ENCODE measurements at places on chromosomes 2 and 18.

- DNase-seq: peak; percentile 24
These were observed 63.8 kb upstream of the BZW1 start for GRCh38 chr2:200747668-200748618.

DNA sequence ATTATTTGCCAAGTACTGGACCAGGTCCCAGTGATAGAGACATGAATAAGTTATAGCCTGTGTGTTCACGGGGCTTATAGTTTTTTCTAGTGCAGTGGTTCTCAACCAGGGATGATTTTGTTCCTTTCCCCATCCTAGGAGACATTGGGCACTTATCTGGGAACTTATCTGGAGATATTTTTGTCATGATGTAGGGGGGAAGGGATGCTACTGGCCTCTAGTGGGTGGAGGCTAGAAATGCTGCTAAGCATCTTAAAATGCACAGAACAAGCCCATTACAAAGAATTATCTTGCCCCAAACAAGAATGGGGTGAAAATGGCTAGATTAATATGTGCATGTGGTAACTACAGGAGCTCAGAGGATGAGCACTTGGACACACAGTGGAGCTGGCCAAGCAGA is 75.2 kb downstream of the KLHL29 start:
- DNase-seq: no peak

DNA sequence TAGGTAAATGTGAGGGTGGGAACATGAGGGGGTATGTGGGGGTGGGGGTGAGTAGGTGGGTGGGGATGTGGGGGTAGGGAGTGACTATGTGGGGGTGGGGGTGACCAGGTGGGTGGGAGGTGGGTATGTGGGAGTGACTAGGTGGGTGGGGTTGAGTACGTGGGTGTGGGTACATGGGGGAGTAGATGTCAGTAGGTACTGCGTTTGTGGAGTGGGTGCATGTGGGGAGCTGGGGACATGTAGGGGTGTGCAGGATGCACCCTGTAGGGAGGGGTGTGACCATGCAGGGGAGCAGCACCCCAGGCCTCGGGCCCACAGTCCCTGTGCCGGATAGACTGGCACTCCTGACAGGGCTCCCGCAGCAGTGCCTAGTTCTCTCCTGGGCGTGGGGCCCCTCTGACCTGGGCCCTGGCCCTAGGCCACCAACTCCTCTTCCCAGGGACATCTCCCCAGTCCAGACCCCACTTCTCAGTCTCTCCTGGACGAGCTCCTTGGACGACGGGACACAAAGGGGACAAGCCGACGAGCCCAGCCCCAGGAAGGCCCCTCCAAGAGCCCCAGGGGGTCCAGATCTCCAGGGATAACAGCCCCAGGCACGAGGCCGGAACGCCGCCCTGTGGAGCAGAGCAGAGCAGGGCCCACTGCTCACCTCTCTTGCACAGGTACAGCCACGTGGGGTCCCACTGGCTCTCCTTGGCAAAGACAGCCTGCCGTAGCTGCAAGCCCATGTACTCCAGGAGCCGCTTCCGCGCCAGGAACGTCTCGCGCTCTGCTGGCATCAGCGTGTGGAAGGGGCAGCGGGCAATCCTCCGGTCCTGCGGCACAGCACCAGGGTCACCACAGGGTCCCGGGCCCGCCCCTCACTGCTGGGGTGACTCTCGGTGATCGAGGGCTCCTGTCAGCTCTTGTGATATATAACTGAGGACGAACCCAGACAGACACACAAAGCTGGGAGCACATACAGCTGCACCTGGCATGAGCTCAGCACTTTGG is 58.2 kb downstream of the ANKMY1 start:
- no peak for DNase-seq

DNA sequence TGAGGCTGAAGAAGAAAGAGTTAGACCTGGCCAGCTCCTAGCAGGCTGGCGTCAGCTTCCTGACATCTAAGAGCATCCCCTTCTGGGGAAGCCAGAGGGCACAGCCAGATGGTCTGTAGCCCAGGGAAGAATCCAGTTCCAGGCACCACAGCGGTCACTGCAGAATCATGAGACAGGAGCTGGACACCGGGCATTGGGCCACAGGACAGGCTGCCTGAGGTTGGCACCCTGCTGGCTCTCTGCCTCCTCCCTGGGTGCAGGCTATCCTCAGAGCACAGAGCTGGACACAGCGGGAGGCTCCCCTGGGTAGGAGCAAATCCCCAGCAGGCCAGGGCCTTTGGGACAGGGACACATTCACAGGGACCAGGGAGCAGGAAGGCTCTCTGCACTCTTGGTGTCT is 19.8 kb upstream of the ATOH8 start:
- DNase-seq: no peak

DNA sequence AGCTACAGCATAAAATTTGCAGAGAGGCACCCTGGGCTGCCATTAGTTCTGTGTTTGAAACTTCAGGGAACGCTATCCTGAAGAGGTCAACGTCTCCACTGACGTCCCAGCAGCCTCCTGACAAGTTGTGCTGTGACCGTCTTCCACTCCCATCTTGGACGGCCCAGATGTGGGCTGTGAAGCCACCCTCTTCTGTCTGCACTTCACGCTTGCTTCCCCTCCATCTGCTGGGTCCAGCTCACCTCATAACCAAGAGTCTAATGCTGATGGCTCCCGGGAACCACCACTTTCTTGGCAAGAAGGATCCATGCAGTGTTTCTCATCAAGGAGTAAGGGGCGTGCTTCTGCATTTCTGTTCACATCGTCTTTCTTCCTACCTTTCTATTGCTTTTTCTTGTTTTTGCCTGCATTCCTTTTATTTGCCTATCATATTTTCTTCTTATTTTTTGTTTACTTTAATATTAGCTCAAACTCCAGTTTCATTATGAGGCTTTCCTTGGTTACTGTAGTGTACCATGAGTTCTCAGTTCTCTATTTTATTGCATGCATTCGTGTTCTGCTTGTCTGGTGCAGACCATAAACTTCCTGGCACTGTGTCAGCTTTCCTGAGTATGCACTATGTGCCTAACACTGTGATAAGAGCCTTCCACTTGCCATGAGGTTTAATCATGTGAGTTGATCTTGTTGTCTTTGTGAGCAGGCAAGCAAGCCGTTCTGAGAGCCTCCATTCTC is 631.8 kb upstream of the RAB6C start:
- no peak for DNase-seq

- DNase-seq: no peak
These were observed 424.3 kb downstream of the DCC start for GRCh38 chr18:52764316-52764715.

DNA sequence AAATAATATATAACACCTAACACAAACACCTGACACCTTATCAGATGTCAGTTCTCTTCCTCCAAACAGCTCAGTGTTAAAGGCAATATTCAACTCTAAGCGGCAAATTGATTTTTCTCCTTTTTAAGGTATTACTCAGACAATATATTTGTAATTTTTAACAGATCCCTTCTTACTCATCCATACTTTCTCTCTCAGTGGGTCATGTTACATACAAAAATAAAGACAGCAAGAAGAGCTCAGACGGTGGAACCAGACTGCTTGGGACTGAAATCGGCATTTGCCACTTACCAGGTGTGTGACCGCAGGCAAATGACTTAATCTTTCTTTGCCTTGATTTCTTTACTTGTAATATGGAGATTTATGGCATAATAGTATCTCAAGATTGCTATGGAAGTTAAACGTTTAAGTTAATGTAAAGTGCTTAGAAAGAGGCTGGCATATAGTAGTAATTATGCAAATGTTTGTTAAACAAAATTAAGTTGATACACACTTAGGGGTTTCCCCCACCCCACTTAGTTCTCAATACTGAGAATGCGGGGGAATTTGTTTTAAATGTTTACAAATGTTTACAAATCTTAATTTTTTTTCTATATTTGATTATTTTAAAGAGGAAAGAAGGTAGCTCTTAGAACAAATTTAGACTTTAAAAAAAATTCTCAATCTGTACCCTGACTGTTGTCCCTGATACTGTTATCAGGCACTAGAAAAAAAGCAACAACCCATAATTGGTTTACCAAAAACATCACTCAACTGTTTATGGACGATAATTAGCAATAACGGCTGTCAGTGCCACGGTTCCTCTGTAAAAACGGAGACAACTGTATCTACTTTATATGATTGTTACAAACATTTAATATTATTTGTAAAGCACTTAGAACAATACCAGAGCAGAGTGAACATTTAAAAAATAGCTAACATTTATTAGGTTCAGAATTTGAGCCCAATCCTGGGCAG is 25.6 kb downstream of the MAP3K2 start:
- no peak for DNase-seq

- no peak for DNase-seq
These were observed 5.8 kb upstream of the ABCB11 start for GRCh38 chr2:169036736-169037440.

DNA sequence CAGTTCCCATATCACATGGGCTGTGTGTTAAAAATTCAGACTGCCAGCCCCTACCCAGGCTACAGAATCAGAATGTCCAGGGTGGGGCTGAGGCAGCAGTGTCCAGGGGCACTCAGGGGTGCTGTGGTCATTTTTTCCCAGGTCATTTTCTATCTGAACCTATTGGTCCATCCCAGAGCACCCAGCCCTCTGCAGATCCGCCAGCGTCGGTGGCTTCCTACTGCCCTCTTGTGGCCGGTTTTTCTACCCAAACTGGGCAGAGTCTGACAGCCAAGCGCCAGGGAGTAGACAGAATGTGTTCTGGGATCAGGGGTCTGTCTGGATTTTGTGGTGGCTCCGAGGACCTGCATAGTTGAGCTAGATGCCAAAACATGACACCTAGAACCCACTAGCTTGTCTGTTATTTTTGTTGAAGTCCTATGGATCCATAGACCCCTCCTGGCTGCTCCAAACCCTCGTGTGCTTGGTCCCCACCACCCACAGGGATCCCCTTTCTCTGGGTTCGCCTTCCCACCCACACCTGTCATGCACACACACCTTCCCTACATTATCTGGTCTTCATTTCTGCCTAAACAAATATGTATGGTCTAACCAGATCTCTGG is 34.1 kb upstream of the RMDN2 start:
- peak; percentile 73 for DNase-seq

DNA sequence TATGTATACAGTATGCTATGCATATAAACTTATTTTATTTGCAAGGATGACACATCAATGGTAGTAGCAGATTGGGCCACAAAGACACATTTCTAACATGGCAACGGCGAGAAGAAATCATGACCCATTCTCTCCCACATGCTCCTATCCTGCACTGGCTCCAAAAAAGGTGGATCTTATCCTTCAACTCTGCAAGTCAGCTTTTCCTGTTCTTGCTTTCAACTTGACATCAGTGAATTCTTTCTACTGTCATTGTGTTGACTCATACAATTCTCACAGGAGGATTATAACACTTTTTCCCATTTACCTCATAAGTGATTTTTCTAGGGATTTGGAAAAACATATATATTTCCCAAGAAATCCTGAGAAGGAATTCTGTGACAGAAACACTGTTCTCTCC is 53.1 kb downstream of the ACVR1 start:
- no peak for DNase-seq

DNA sequence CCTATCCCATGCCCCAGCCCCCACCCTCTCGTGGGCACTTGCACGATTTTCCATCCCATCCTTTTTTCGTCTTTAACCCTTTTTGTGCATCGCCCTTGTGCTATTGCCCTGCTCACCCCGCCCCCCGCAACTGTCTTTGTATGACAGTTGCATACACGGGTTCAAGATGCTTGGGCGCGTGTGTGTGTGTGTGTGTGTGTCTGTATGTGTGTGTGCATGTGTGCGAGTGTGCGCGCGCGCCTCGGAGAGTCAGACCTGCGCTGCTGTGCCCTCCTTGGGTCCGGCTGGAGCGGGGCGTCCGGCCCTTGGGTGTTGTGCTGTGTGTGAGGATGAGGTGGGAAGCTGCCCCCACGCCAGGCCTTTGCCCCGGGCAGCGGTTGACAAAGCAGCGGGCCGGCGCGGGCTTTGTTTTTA is 230.7 kb downstream of the HAUS1 start:
- peak; percentile 42 for DNase-seq

DNA sequence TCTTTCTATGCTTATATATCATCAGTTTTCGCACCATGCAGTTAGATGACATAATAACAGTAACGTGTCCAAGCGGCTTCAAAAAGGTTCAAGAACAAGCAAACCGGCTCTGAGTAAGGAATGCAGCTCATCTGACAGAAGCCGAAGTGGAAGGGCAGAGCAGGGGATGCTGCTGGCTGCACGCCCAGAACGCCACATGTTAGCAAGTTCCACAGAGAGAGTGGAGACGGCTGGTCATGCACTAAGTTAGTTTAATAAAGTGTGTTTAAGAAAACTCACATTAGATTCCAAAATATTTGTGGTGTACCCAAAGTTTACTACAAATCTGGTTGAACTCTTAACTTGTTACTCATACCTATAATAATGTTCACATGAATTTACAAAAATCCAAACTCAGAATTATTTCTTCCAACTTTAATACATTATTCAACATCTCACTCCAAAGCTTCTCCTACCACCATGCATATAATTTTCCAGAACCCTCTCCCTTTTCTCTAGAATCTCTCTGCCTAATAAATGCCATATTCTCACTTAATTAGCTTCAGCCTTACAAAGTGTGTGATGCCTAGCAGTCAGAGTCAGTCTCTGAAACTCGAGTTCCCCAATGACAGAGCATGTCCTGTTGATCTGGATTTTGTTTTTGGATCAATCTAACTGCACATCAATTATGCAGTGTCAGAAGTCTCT is 170.0 kb downstream of the DNAH7 start:
- peak; percentile 95 for DNase-seq

DNA sequence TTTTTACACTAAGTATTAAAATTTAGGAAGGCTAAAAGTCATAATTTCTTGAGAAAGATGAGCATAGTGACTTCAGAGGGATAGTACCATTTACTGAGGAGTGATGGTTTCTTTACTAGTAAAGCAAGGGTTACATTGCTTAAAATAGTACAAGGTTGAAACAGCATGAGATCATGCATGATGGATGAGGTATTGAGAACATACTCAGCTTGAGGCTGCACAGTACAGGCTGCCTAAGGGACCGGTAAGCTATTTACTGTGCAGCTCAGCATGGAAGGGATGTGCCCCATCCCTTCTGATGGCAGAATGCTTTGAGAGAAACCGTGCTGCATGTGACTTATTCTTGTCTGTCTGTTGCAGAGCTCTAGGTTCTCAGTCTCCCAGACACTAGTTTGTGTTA is 122.1 kb downstream of the EML6 start:
- DNase-seq: no peak

GRCh38 chr2:121561617-121562268 is 31.1 kb downstream of the RNU4ATAC start:
- no peak for DNase-seq

GRCh38 chr2:32011485-32011960 is 715 bp upstream of the MEMO1 start:
- DNase-seq: no peak

DNA sequence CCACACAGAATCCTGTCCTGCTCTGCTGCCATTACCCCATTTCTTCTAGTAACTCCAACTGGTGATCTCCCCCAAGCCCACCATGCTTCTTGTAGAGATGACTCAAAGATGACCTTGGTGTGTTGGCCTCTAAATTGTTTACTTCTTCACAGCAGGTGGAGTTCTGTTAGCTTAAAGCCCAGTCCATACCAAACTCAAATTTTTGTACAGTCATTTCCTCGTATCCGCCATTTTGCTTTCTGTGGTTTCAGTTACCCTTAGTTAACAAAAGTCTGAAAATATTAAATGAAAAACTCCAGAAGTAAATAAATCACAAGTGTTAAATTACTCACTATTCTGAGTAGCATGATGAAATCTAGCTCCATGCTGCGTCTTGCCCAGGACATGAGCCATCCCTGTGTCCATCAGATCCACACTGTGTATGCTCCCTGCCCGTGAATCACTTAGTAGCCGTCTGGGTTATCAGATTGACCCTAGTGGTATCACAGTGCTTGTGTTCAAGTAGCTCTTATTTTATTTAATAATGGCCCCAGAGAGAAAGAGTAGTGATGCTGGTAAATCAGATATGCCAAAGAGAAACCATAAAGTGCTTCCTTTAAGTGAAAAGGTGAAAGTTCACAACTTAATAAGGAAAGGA is 133.3 kb upstream of the NOL4 start:
- no peak for DNase-seq

Data from SJCRH30 (cell line).